ENCODE measurements at places on chromosomes 1 and 21.

- no peak for DNase-seq
Measured at GRCh38 chr1:22122273-22123070, 20.4 kb downstream of the WNT4 start.

GRCh38 chr1:40350391-40350790 lies 23.1 kb upstream of the SMAP2 start:
- DNase-seq = no peak

GRCh38 chr1:46098027-46098712 lies 34.3 kb downstream of the PIK3R3 start:
- DNase-seq = no peak

DNA sequence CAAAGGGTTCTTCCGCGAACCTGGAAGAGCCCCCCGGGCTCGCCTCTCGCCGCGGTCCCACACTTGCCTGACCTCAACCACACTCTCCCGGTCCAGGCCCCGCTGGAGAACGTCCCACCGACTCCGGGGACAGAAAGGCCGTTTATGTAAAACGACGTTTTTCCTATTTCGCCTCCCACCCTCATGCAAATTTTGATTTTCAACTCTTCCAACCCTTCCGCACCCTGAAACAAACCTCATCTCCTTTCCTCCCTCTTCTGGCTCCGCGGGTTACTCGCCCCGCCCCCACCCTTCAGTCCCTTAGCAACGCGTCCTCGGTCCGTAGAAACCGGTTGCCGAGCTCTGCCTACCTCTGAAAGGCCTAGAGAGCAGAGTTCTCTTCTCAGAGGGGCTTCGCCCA lies at the start of gene C1orf141:
Gene C1orf141, minus strand, starts transcription at position 276 of the 400 bp plus-strand sequence. CDS start 7,730 bp downstream, outside the sequence.
- DNase-seq = no peak

DNA sequence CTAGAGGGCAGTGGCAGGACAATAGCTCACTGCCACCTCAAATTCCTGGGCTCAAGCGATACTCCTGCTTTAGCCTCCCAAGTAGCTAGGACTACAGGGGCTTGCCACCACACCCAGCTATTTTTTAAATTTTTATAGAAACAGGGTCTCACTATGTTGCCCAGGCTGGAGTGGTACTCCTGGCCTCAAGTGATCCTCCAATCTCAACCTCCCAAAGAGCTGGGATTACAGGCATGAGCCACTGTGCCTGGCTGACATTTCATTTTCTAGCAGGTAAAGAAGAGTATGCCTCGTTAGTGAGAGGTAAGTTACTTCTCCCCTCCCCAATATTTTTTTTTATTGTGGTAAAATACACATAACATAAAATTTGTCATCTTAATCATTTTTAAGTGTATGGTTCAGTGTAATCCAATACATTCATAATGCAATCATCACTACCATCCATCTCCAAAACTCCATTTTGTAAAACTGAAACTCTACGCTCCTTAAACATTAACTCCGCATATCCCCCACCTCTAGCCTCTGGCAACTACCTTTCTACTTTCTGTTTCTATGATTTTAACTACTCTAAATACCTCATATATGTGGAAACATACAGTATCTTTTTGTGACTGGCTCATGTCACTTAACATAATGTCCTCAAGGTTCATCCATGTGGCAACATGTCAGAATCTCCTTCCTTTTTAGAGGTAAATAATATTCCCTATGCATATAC lies 22.4 kb downstream of the ZZZ3 start:
- no peak for DNase-seq

GRCh38 chr1:34162852-34163766 lies 1.9 kb downstream of the CSMD2 start:
- DNase-seq = no peak

- no peak for DNase-seq
Measured at GRCh38 chr1:38508232-38508631, 351.3 kb downstream of the RRAGC start.

GRCh38 chr1:179230721-179231120 lies 1.2 kb upstream of the ABL2 start:
- DNase-seq = no peak

DNA sequence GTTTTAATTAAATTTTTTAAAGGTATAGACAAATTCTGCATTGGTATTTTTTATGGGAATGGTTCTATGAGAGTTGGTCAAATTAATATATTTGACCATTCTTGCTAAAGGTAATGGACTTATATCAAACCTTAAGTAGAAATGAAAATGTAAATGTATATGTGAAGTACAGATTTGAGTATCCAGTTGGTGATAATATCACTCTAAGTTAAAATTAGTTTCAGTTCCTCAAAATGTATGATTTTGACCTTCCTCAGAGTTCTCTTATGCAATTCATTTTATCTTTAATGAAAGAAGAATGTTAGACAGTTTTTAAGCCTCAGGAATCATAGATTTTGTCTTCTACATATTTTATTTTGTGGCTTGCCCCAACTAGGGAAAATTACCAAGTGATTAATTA lies 1291.5 kb upstream of the B3GALT2 start:
- DNase-seq = no peak

DNA sequence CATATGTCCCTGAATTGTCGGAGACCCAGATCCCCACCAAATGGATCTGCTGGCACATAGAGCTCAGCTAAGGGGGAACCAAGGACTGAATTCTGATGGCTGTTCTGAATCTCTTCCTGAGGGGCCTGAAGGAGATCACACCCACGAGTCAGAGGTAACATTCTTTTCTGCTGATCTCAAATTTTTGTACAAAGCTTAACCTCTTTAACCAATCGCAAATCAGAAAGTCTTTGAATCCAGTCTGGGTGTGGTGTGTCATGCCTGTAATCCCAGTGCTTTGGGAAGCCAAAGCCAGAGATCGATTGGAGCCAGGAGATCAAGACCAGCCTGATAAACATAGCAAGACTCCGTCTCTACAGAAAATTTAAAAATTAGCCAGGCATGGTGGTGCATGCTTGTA lies 62.8 kb upstream of the PRRC2C start:
- no peak for DNase-seq

- DNase-seq = no peak
Measured at GRCh38 chr21:33897739-33898138, 17.9 kb downstream of the ATP5PO start.

- peak; percentile 17 for DNase-seq
Measured at GRCh38 chr1:3611170-3612019, at the start of gene MEGF6. MEGF6 (minus strand) TSS chr1:3611508; CDS start chr1:3611268, 240 bp downstream.

- no peak for DNase-seq
Measured at GRCh38 chr1:234093741-234094140, 189.3 kb downstream of the SLC35F3 start.

Data from stimulated activated CD4-positive, alpha-beta T cell treated with anti-CD3 and anti-CD28 coated beads, Interleukin-1b, Interleukin-23, amount 100 ng/mL, for 1 hour (primary cell).